ENCODE measurements at places on chromosomes 2 and 18.

DNA sequence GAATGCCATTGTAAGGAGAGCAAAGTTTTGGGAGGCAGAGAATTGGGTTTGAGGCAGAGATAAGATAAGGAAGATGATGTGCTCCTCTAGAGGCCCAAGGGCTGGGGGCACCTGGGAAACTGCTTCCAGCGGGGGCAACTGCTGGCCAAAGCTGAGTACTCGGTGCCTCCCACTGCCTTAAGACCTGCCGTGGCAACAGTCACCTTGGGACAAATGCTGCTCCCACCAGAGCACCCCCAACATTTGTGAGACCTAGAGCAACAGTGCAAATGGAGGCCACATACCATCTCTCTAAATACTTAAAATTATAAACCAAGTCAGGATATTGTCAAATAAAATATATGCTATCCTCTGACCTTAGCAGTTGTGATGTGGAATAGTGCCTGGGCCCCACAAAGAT is 127.1 kb downstream of the CAPN13 start:
- DNase-seq, result no peak

DNA sequence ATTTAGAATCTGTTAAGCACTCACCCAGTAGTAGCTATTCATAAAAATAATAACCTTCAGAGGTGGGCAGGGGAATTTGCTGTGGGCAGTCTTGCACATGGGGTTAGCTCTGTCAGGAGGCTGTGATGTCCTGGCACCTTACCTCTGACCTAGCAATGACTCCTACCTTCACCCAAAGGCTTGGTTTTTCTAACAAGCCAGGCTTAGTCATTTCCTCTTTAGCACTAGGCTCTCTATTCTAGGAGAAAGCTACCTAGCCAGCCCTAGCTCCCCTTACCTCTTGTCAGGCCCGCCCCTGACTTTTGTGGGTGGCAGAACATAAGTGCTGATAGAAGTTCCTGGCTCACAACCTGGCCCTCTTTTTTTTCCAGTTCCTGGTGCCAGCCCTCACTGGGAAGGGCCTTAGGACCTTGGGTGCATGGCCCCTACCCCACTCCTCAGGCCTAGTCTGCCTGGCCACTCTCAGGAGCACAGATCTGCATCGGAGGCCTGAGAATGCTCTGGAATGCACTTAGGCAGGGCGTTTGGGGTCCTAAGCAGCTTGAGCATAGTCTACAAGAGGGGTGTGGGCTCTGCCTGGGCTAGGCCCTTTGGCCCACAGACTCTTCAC is 17.7 kb downstream of the CPLX4 start:
- DNase-seq, result no peak

GRCh38 chr18:46915800-46916550 is 1.3 kb downstream of the PIAS2 start:
- no peak for DNase-seq

DNA sequence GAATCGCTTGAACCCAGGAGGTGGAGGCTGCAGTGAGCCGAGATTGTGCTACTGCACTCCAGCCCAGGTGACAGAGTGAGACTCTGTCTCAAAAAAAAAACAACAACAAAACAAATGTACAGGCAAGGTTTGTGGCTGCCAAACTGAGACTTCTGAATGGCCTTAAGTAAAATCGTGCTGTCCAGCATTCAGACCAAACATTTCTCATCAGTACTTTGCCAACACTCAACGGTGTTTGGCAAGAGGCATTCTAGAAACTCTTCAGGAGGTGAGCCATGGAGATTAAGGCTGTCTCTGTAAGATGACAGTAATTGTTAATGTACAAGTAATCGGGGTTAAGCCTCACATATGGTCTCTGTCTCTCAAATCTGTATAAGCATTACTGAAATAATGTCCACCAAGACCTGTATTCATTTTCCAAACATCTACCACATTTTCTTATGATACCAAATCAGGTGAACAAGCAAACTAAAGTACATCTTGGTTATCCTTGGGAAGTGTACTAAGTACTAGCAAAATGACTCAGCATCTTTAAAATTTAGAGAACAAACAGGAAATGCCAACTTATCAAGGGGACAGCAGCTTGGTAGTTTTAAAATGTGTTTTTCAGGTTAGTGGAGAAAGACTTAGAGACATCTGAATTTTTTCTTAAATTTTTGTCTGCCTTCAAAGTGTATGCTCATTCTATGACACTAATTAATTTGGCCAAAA is 29.3 kb downstream of the SERPINE2 start:
- DNase-seq, result no peak
